ENCODE measurements at places on chromosomes 5 and 9.

- DNase-seq: no peak
These were observed 278.1 kb downstream of the SH3GL2 start for GRCh38 chr9:17856995-17857394.

DNA sequence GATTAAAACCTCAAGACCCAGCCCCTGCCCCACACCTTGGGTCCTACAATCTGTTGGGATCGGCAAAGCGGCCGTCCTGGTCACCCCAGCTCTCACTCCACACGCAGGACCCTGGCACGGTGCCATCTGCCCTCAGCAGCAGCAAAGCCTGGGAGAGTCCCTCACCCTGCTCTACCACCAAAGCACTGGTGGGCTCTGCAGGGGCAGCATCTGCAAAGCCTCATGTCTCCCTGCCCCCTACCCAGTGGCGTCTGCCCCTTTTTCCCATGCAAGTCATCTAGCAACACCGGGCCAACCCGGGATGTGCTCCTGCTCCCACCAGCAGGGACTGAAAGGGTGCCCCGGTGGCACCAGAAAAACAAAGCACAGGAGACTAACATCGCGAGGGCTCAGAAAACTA is 19.6 kb upstream of the CNOT6 start:
- DNase-seq: no peak

DNA sequence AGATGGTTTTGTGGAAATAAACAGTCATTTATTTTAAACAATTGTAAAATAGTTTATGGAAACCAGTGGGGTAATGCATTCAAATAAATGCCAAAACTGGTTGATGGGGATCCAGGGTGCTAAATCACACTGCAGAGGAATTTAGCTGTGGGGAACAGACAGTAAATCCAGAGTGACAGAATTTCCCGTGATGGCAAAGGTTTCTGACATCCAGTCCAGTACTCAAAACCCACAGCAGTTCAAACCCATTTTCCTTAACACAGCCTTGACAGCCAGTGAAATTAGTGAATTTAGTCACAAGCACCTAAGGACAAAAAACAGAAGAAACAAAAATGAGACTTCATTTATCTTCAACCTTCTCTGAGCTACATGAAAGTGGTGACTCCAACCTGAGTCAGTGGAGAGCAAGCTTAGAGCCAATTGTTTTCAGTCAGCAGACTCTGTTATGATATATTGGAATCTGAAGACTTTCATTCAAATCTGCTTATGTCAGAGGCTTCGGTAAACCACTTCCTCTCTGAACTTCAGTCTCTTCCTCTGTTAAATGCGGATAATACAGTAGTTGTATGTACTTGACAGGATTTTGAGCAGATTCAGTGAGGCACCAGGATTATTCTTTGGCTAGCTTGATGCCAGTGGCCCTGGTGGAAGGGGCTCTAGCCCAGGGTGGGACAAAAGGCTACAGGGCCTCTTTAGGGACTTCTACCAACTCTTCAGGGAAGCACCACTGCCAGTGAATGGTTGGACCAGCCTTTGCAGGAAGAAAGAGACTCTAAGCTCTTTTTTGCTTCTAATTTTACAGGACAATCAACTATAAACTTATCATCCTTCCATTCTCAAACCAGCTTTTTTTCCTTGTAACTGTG is 185.3 kb downstream of the MAPKAP1 start:
- DNase-seq: no peak

DNA sequence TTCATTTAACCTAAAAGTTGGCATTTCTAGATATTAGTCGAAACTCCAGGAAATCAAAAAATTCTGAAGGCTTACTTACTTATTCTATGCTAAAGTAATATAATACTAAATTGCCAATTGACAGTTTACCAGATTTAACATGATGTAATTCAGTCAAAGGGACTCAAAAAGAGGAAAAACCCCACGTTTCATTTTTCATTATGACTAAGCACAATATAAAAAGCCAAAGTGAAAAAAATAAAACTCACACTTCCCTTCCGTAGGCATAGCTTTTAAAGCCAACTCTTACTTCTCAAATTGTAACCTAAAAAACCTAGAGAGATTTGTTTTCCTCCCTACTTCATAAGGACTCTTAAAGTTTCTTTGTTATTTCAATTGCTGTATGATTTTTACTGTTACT is 146.6 kb downstream of the RAPGEF6 start:
- DNase-seq: no peak

GRCh38 chr9:117772960-117773359 is 68.8 kb downstream of the TLR4 start:
- DNase-seq: no peak

DNA sequence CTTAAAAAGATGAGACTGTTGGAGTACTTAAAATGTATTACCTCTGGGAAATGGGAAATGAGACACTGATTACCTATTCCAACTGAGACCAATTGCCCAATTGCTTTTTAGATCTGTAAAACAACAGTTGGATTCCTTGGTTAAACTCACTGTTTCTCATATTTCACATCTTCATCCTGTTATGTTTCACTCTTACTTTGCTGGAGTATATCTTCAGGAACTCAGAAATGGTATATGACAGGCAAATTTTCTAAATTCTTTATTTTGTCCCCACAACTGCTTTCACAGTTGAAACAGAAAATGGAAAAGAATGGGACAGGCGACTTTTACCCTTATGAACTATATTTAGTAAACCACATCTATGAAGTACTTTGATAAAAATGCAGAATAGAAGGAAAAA is 8.7 kb upstream of the CETN3 start:
- DNase-seq: no peak

- DNase-seq: no peak
These were observed 13.0 kb downstream of the PPP6C start for GRCh38 chr9:125176636-125177035.

DNA sequence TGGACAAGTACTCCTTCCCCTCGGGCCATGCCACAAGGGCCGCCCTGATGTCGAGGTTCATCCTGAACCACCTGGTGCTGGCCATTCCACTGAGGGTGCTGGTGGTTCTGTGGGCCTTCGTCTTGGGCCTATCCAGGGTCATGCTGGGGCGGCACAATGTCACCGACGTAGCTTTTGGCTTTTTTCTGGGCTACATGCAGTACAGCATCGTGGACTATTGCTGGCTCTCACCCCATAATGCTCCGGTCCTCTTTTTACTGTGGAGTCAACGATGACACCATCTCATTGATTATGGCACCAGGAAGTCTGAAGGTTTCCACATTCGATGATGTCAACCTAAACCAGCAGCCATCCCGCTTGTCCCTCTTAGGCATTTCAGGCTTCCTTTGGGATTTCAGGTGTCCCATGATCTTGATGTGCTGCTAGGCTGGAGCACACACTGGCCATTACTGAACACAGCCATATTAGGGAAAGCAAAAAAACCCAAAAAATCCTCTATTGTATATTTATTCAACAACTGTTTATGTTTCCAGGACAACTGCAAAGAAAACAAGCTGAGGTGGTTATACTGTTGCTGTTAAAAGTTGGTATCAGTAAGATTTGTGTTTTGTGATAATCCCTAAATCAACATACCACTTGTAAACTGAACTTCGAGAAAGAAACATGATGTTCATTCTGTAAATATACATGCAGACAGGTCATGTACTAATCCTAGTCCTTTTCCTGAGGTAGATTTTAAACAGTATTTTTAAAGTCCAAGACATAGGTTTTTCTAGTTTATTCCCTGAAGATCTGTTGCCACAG is 1.1 kb downstream of the PLPP6 start:
- DNase-seq: no peak

DNA sequence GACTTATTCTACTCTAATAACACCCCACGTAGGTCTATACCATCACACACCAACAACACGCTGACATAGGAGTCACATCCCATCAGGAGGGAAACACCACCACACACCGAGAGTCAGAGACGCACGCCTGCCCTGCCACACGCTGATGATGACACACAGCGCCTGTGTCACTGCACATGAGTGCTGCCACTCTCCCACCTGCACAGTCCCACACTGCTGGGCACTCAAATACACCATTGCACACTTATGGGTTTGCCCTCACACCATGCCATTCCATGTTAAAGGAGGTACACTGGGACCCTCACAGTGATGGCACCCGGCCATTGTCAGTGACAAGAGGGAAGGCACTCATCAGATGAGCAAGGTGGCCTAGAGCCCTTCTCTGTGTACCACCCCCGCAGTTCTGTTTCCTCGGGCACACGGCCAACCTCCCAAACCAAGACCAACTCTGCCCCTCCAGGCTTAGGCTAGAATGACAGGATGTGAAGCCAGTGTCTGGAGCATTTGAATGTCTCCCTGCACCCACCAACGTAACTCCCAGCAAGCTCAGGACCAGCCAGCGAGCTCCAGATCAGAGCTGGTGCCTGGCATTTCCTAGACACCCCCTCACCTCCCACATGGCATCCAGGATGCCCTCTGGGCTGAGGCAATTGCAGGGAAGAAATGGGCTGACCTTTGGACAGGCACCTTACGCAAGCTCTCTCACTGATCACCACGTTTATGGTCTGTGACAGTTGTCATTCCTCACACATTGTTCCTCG is 3.6 kb upstream of the CPLX2 start:
- no peak for DNase-seq

GRCh38 chr9:121946465-121946864 is 146.6 kb downstream of the TTLL11 start:
- DNase-seq: no peak

DNA sequence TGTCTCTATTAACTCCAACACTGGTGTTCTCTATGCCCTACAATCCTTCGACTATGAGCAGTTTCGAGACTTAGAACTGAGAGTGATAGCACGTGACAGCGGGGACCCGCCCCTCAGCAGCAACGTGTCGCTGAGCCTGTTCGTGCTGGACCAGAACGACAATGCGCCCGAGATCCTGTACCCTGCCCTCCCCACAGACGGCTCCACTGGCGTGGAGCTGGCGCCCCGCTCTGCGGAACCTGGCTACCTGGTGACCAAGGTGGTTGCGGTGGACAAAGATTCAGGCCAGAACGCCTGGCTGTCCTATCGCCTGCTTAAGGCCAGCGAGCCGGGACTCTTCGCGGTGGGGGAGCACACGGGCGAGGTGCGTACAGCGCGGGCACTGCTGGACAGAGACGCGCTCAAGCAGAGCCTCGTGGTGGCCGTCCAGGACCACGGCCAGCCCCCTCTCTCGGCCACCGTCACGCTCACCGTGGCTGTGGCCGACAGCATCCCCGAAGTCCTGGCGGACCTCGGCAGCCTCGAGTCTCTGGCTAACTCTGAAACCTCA is 2.0 kb downstream of the PCDHGA11 start:
- no peak for DNase-seq

DNA sequence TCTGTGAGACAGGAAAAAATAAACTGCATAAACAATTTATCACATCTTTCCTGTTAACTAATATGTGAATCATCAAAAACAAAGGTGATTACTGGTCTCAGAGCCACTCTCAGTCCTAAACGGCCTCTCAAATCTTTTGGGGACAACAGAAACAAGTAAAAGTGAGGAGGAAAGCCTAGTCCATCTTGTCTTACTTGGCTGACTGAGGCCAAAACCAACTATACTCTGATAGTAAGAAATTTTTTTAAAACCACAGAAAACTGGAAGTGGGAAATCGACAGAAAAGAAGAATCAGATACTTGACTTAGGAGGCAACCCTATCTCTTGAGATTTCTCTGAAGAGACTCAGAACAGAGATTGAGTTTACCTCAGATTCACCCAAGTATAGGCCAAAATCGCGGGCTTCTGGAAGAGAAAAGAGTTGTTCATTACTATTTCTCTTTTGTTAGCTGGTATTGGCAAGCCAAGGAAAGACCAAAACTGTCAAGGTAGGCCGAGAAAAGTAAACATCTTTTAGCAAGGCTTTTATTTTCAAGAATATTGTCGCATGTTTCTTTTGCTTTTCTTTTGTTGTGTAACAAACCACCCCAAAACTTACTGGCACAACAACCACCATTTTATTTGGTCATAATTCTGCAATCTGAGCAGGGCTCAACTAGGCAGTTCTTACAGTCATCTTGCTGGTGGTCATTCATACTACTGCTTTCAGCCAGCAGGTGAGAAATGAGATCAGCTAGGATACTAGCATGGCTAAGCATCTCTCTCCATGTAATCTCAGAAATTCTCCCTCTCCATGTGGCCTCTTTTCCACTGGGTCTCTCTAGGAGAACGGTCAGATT is 46.1 kb downstream of the RFX3 start:
- no peak for DNase-seq

Measured in cortex of kidney (tissue), 1 donor.